ENCODE measurements at places on chromosomes 2 and 18.

DNA sequence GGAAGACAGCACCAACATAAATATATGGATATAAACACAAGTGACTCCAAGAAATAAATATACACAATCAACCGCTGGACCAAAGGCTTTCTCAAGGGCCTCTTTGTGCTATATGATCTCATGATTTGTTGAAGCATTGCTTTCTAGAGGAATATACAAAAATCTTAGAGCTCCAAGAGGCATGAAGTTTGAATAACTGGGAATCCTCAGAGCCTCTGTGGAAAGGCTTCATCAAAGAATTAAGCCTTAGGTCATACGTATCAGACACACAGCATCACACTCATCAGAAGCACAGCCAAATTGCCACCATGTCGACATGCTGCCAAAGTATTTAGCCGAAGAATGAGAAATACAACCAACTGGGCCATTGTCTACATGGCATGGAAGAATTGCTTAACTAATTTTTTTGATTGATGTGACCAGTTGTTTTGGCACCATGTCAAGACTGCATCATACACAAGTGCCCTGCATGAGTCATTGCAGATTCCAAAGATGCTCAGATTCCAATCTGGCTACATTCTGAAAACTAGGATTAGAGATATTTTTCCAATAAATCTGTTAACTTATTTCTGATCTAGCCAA, 860.6 kb upstream of the ZEB2 start:
- DNase-seq, result no peak

DNA sequence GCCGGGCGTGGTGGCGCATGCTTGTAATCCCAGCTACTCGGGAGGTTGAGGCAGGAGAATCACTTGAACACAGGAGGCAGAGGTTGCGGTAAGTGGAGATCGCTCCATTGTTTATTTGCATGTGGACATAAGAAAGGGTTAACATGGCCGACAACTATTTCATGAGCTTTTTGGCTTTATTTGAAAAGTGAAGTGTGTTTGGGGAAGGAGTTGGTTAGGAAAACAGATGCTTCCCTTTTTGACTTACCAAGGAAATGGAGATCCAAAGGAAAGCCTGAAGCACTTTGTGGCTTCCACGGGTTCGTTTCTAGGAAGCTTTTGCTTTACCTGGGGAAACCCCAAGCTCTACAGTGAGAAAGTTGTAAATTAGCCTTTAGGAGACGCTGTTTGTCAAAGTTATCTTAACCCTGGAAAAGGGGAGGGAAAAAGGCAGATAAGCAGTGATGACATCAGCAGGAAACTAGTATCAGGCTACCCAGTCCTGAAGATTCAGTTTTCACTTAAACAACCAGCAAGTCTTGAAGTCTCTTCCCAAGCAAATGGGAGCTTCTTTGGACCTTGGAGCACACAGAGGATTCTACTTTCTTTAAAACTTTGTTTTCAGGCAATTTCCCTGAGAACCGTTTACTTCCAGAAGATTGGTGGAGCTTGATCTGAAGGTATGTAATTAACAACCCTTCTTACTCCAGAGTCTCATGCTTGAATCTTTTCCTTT, at the start of gene CASP10:
Gene CASP10 (plus strand): TSS at position 492 of the 715 bp plus-strand sequence. CDS start 2,637 bp downstream, outside the sequence.
- DNase-seq, result no peak

- DNase-seq, result no peak
These were observed 157.9 kb downstream of the FMNL2 start for GRCh38 chr2:152492911-152493310.

DNA sequence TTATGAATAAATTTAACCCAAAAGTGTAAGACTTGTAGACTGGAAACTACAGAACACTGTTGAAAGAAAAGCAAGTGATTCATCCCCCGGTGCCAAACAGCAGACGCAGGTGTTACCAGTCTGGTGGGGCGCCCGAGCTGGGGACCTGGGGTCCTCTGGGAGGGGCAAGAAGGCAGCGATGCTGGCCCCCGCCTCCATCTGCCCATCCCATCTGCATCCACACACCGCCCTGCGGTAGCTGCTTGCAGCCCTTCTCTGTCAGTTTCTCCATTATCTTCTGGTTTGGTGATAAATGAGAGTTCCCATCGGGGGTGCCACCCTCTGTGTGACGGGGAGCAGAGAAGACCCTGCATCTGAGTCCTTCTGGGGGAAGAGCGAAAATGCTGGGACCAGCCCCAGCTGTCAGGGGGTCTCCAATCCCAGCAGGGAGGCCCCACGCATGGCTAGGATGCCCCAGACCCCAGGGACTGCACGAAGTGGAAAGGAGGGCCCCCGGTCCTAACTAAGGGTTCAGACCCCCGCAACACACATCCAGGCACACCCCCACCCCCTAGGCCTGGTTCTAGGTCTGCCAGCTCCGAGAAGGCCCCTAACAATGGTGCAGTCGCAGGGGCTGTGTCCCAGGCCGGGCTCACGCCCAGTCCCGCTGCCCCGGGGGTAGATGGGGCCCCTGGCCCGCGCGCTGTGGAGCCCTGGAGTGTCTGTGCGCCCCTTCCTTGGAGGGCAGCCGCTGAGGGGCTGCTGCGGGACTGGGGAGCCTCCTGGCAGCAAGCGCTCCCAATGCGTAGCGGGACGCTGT, 686 bp upstream of the RGPD8 start:
- DNase-seq, result no peak

- DNase-seq, result no peak
These were observed 3.6 kb downstream of the DIS3L2 start for GRCh38 chr2:231965102-231965501.

DNA sequence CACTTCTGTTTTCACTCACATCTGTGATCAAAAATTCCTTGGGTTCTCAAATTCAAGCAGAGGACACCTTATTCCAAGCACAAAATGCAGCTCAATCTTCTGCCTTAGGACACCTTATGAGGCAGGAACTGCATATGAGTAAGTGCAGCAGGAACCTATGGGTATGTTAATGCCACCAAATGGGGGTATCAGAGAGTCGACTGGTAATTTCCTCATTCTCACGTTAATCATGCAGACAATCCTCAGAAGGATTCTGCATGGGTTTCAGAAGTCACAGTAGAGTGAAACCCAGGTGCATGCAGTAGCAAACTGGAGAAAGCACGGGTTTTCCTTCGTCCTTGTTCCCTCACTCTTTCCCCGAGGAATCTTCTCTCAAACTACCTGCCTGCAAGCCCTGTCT, 452.8 kb downstream of the CBLN2 start:
- no peak for DNase-seq

GRCh38 chr2:191479680-191480023, 198.3 kb upstream of the NABP1 start:
- no peak for DNase-seq

- no peak for DNase-seq
These were observed 21.8 kb downstream of the ATG4B start for GRCh38 chr2:241659150-241659739.

DNA sequence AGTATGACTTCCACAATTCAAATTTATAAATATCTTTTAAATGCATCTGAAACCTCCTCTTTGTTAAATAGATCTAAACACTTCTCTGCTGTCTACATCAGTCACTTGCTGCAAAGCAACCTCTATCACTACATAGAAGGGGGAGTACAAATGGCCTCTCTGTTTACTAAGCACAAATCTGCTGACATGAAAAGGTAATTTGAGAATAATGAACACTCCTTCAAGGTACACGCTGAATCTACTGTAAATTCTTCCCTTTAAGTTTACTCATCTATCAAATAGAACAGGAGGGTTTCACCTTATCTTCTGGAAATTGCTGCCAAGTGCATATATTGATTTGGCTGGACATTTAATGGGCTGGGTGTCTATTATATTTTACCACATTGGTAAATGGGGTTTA, 879.6 kb downstream of the SUCLG1 start:
- no peak for DNase-seq

- DNase-seq, result no peak
These were observed 1.0 kb downstream of the ZNF532 start for GRCh38 chr18:58865701-58866065.

- no peak for DNase-seq
These were observed 127.2 kb downstream of the FAM161A start for GRCh38 chr2:61726456-61727209.

DNA sequence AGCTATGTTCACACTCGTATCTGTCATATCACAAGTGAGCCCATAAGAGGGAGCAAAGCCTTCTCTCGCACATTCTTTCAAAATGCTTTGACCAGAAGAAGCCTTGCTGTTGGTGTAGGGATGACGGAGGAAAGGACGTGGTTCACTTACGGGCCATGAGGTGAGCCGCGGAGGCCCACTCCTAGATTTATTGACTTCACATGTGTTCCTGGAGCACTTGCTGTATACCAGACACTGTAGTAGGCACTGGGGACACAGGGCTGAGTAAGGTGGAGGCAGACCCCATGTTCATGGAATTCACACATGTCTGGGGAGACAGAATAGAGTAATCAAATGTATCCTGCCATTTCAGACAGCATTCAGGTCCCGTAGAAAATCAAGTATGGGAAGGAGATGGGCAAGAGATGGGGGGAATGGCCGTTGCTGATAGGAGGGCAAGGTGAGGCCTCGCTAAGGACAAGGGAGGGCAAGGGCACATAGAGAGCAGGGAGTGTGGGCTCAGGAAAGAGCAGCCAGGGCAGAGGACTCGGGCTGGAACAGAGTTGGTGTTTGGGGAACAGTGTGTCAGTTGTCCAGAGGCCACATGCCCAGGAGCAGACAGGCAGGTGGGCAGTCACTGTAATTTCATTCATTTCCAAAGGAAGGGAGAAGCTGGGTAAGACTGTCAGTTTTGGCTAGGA, 182.2 kb downstream of the LDLRAD4 start:
- DNase-seq, result no peak

GRCh38 chr2:219907011-219907365, 279.6 kb downstream of the SLC4A3 start:
- DNase-seq, result no peak
